Stimulated activated CD8-positive, alpha-beta memory T cell treated with anti-CD3 and anti-CD28 coated beads, Interleukin-2, amount 100 ng/mL, for 1 hour (primary cell): ENCODE measurements at places on chromosomes 12 and 14.

DNA sequence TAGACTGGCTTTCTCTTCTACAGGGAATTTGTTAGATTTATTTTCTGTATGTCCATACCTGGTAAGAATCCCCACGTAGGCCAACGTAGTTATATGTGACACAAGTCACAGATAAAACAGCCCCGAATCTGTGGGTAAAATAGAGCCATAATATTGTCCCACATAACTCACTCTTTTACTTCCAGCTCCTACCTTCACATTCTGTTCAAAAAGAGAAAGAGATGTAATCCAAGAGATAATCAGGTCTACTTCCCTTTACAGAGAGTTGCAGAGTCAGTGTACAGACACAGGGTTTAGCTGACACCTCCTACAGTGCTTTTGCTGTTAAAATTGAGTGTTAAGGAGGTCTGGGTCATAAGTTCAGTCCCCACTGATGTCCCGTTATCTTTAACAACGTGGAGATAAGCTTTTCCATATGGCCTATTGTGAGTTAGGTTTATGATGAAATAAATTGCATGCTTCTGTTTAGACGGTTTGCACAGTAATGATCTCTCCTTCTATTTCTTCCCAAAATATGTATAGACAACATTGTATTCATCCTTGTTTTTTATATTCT, 446.5 kb downstream of the ADAMTS20 start:
- no peak for DNase-seq

DNA sequence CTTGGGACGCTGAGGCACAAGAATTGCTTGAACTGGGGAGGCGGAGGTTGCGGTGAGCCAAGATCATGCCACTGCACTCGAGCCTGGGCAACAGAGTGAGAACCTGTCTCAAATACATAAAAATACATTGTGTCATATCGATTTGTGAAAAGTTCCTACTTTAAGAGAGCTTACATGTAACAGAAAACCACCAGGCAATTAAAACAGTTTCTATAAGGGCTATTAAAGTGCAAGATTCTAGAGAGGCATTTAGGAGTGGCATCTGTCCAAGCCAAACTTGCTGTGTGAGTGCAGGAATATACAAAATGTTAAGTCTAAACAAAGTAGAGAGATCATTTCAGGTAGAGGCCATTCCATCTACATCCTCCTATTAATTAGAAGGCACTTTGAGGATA, 1.7 kb upstream of the NEK9 start:
- DNase-seq: no peak

- no peak for DNase-seq
Measured at GRCh38 chr12:4320497-4320852, 538 bp upstream of the TIGAR start.

GRCh38 chr14:93186956-93187355, 1.8 kb downstream of the LYSET start:
- DNase-seq: no peak
